Jurkat, Clone E6-1 (cell line): ENCODE measurements at places on chromosomes 7 and 10.

DNA sequence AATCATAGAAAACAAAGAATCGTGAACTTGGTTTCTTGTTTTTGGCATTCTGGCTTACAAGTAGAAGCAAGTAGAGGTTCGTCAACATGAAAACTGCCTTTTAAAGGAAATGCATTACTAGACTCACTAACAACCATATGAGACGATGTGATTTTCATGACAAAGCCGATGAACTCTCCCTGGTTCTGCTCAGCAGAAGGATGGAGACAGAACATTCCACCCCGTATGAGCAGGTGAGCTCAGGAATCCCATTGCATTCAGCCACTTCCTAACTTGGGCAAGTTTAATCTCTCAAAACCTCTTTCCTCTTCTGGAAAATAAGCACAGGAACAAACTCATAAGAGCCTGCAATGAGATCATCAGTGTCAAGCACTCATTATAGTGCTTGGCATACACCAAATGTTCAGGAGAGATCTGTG is 57.4 kb upstream of the SVIL start:
- no peak for DNase-seq

DNA sequence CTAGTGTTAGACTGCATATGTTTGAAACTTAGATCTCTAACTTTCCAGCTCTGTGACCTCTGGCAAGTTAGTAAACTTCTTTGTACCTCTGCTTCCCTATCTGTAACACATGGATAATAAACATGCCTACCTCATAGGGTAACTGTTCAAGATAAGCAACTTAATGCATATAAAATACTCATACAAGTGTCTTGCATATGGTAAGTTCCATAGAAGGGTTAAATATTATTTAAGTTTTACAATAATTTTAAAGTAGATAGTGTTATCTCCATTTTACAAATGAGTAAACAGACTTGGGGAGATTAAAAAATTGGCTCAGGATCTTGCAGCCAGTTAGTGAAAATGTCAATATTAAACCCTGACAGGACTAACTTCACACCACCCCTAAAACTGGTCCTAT is 30.1 kb upstream of the CD36 start:
- no peak for DNase-seq

DNA sequence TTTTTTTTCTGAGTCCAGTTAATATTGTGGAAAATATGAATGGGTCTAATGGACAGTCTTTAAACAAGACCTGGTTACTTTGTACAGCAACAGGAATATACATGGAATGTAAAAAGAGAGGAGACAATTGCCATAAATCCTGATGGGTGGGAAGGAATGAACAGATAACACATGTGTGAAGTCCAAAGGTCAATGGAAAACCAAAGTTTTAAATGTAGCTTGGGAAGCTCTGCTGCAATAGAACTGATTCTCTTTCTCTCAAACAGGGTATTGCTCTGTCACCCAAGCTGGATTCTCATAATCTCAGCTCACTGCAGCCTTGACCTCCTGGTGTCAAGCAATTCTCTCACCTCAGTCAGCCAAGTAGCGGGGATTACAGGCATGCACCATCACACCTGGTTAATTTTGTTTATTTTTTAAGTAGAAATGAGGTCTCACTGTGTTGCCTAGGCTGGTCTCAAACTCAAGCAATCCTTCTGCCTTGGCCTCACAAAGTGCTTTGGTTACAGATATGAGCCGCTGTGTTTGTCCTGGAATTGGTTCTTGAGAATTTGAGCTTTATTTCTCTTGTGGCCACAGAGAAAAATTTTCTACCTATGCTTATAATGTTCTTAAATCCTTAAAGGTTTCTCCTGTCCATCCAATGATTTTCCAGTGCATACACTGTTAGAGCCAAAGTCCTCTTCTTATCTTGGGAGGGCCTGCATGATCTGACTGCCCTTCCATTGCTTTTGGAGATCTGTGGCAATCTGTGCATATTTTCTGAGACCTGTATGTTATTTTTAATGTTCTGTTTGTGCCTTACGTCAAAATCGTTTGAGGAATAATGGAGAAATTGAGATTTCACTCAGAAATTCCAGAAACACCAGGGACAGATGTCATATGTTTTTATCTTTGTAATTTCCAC is 30.7 kb upstream of the ZNF92 start:
- no peak for DNase-seq

DNA sequence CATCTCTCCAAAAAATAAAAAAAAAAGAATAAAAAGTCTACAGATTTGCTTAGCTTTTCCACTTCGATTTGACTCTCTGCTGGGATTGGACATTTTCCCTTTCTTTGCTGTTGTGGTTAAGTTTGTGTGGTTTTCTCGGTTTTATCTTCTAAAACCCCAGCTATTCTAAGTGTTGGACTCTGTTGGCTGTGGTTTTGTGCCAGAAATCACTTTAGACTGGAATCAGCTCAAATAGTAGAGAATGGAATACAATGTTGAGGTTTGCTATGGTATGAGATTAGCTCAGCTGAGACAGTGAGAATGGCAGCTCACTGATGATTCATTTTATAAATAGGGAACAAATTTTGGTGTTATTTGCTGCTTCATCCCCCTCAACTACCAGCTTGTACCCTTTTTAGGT is 116.0 kb downstream of the BUB3 start:
- peak; percentile 35 for DNase-seq

DNA sequence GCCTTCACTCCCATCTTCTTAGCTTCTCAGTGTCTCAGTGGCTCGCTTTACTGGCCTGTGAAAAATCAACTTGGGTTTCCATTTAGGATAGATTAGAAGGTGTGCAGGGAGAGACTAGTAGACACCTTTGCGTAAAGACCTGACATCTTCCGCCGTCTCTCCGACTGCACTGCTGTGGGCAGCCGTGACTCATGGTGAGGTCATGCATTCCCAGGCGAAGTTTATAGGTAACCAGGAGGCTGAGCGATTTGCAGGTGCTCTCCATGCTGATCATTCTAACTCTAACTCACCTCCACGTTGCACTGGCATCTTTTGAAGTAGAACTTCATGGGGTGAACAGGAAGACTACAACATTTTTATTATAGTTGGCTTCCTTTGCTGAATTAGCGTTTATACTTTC is 68.0 kb upstream of the ZNF438 start:
- DNase-seq = no peak

GRCh38 chr10:131934769-131935168 is 34.0 kb downstream of the PPP2R2D start:
- no peak for DNase-seq

DNA sequence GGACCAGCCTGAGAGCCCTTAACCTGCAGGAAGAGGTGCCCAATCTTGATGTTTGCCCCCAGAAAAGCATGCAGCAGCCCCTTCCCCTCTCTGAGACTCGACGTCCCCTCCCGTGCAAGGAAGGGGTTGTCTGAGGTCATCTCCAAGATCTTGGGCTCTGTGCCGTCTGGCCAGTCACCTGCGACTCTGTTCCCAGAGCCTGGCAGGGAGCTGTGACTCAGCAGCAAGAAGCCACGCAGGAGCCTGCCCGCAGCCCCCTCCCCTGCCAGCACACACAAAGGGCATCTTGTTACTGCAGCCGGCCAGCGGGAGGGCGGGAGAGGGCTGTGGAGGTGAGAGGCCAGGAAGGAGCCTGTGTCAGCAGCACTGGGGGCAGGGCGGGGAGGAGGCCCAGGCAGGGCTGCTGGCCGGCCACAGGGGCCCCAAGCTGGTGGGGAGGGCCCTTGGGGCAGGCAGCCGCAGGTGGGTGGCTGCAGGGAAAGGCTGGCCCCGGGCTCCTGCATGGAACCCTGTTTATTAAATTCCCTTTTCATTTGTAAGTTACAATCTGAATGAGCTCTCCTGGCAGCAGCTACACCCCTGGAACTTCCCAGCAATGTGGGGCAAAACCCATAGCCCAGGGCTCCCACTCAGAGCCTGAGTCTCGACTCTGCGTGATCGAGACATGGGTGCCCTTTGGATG is 103.7 kb upstream of the ZMIZ1 start:
- no peak for DNase-seq

DNA sequence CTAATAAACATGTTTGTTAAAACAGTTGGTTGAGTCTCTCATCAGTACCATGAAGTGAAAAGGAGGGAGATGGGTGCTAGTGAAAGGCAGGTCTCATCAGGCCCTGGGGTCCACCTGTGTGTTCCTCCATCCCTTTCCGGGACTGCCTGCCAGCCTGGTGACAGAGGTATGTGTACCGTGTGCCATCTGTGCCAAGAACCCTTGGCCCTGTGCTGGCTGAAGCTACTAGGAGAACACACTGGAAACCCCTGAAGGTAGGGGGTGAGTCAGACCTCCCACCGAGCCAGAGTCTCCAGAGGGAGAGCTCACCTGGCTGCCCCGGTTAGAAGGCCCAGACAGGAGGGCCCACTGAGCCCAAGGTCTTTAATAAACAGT is 2.3 kb downstream of the DDIT4 start:
- no peak for DNase-seq

DNA sequence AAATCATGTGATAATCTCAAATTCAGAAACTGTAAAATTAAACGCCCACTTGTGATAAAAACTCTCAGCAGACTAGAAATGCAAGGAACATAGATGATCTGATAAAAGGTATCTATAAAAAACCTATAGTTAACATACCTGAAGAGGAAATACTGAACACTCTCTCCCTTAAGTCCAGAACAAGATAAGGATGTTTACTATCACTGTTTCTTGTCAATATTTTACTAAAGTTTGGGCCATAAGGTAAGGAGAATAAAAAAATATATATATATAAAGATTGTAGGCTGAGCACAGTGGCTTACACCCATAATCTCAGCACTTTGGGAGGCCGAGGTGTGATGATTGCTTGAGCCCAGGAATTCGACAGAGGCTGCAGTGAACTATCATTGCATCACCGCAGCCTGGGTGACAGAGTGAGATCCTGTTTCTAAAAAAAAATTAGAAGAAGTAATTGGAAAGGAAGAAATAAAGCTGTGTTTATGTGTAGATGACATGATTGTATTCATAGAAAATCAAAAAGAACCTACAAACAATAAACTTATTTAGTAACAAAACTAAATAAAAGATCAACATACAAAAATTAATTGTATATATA is 28.4 kb downstream of the MPLKIP start:
- no peak for DNase-seq

DNA sequence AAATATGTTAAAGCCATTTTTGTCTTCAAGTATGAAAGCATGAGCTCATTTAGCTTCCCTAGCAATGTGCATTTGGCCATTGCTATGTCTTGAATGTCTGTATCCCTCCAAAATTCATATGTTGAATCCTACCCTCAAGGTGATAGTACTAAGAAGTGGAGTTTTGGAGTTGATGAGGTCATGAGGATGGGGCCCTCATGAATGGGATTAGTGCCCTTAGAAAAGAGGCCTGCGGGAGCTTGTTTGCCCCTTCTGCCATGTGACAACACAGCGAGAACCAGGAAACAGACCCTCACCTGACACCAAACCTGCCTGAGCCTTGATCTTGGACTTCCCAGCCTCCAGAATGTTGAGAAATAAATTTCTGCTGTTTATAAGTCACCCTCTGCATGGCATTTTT is 61.3 kb upstream of the UCN3 start:
- DNase-seq = no peak

DNA sequence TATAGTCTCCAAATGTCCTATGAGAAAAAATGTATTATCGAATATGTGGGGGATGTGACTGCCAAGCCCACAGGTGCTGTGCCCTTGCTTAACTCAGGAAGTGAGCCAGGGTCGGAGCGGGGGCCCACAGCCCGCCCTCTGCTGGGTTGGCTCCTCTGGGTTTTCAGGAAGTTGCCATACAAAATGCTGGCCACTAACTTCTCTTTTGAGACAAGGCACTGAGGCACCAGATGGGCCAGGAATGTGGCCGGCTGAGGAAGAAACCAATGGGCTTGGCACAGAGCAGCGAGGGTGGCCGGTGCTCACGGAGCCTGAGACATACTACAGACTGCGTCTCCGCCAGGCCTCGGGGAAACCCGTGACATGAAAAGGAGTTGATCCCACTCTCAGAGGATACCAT is 58.9 kb downstream of the FAM53B start:
- peak; percentile 77 for DNase-seq

DNA sequence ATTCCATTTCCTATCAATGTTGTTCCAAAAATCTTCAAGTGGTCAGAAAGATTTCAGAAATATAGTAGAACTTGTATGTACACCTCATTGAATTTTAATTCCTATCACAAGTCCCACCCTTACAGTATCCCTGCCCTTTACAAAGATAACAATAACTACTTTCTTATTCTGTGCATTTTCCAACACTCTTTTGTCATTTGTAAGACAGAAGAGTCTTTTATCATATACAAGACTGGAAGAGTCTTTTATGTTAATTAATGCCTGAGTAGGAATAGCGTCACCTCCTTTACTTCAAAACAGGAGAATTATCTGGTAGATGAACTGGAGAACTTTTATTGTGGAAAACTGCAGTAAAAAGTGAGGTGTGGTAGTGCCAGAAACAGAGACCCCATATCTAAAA is 193.9 kb upstream of the SEMA3C start:
- no peak for DNase-seq

GRCh38 chr7:3207387-3207902 is 93.6 kb upstream of the SDK1 start:
- DNase-seq = no peak

- no peak for DNase-seq
Measured at GRCh38 chr7:135790371-135790977, 41.9 kb upstream of the FAM180A start.

GRCh38 chr7:40839881-40840280 is 705.1 kb downstream of the SUGCT start:
- no peak for DNase-seq

GRCh38 chr7:4479367-4480039 is 202.6 kb upstream of the FOXK1 start:
- DNase-seq = peak; percentile 39
